ENCODE measurements at places on chromosomes 1 and 21.

DNA sequence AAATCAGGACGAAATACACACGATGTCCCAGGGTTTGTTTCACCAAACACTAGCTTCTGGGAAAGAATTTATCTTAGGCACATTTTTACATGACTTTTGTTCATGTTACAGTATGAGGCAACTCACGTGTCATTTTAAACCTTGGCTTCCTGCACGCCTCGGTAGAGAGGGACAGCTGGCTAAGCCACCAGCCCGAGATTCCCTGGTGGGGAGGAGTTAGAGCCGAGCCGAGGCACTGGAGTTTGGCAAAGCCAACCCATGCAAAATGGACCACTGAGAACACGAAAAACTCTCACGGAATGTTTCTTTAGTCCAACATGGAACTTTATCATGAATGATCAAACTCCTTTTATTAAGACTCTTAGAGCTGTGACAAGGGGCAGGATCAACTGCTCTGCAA is 240.0 kb downstream of the DYRK1A start:
- DNase-seq, result no peak

DNA sequence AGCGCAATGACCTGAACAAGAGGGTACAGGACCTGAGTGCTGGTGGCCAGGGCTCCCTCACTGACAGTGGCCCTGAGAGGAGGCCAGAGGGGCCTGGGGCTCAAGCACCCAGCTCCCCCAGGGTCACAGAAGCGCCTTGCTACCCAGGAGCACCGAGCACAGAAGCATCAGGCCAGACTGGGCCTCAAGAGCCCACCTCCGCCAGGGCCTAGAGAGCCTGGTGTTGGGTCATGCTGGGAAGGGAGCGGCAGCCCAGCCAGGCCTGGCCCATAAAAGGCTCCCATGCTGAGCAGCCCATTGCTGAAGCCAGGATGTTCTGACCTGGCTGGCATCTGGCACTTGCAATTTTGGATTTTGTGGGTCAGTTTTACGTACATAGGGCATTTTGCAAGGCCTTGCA is 5.4 kb upstream of the CCDC28B start:
- DNase-seq, result no peak

- DNase-seq, result no peak
Measured at GRCh38 chr1:115837740-115838421, 3.0 kb downstream of the NHLH2 start.

DNA sequence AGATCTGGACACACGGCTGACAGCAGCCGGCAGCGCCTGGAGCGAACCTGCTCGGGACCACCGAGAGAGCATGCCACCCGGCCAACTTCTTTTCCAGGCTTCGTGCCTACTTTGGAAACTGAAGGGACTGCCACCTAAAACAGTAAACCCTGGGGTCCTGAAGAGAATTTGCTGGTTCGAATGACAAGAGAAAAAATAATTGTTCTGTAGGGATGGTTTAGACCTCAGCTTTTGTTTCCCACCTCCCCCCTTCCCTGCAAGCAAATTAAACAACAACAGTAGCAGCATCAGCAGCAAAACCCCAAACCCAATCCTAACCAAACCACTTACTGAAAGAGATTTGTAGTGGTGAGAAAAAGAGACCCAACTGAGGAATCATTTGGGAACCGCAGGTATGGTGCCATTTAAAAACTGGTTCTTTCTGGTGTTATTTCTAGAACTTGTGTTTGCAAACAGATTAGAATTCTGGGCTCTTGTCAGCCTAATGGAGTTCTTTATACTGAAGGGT is 105.6 kb downstream of the LEPR start:
- DNase-seq, result no peak

- no peak for DNase-seq
Measured at GRCh38 chr1:22340873-22341272, 110.8 kb upstream of the ZBTB40 start.

Data from stimulated activated CD4-positive, alpha-beta T cell treated with anti-CD3 and anti-CD28 coated beads, Interleukin-12 subunit alpha, Interleukin-12 subunit beta, amount 100 ng/mL, for 48 hours (primary cell).